Activated T-helper 2 cell treated with anti-CD3 and anti-CD28 coated beads, Interferon-gamma antibody, Interleukin-2, Interleukin-4, amounts not matched to agents 10 μg/mL and 5 μg/mL and 100 μg/mL, durations not matched to agents 14 hours and 24 hours and 36 hours (primary cell): ENCODE measurements at places on chromosomes 7 and 10.

GRCh38 chr7:81294897-81295515 is 376.2 kb upstream of the SEMA3C start:
- no peak for DNase-seq

DNA sequence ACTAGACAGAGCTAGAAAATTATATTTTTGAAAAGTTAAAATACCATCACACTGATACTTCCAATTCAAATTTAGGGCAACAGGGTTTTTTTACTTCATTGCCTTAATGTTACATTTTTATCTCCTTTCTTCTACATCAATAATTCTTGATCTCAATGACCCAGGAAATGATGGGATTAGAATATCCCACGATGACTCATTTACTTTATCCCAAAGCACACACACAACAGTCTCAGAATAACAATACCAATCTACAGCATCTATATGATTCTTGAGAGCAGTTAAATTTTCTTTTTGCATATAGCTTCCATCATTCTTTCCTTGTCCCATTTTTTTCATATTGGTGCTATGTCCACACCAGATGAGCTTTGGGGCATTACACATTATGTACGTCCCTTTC is 98.4 kb upstream of the EEPD1 start:
- no peak for DNase-seq

- DNase-seq, result no peak
These were observed 8.4 kb downstream of the PLXDC2 start for GRCh38 chr10:19824381-19825342.

GRCh38 chr7:52944921-52945320 is 90.5 kb upstream of the POM121L12 start:
- DNase-seq, result no peak

- DNase-seq, result no peak
These were observed at the start of gene FRMPD2 for GRCh38 chr10:48274636-48275035. FRMPD2 (minus strand) TSS chr10:48274696; CDS start chr10:48274567, 129 bp downstream.

DNA sequence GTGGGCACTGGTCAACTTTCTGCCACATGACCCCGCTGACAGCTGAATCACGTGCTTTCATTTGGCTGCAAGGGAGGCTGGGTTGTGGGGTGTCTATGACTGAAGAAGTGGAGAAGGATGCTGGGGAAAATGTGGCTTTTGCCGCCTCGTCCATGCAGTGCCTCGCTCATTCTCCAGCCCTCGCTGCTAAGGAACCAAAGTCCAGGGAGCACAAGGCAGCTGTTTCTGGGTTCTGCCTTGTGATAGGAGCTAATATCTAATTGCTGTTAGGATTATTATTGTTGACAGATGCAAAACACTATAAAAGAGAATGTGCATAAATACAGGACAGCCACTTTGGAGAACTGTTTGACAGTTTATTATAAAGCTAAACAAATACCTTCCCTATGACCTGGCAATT is 4.9 kb upstream of the CAMK2B start:
- DNase-seq, result no peak

DNA sequence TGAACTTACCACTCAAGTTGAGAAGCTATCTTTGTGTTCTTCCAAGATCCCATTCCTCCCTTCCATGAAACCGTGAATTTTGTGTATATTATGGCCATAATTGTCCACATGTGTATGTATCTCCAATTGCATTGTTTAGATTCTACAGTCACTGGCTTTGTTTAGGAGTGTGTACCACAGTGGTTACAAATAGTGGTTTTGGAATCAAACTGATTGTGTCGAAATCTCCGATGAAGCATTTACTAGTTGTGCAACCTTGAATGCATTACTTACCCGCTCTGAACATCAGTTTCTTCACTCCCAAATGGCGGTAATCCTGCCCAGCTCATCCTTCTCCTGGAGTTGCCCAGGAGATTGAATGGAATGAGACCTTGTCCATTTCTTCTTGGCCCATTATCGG is 145.0 kb upstream of the ZNF32 start:
- DNase-seq, result no peak

DNA sequence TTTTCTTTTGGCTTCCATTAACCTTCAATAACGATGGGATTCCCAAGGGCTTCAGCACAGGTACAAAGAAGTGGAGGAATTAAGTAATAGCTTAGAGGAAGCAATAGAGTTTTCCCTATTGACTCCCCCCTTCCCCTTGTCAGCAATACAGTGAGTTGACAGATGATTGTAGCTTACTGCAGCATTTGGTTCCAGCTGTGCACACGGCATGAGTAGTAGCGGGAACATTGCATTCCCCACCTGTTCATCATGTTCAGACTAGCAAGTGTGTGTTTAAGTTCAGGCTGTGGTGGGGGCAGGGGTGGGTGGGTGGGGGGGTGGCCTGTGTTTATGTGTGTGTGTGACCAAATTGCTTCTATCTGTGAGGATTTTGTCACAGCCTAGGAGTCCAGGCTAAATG is 4.6 kb upstream of the ADRA2A start:
- no peak for DNase-seq

GRCh38 chr7:144384555-144385245 is 18.8 kb downstream of the NOBOX start:
- DNase-seq, result no peak

- DNase-seq, result no peak
These were observed 106.2 kb downstream of the ABCC2 start for GRCh38 chr10:99888622-99889021.

- no peak for DNase-seq
These were observed 500.4 kb downstream of the GFRA1 start for GRCh38 chr10:115772606-115773005.

DNA sequence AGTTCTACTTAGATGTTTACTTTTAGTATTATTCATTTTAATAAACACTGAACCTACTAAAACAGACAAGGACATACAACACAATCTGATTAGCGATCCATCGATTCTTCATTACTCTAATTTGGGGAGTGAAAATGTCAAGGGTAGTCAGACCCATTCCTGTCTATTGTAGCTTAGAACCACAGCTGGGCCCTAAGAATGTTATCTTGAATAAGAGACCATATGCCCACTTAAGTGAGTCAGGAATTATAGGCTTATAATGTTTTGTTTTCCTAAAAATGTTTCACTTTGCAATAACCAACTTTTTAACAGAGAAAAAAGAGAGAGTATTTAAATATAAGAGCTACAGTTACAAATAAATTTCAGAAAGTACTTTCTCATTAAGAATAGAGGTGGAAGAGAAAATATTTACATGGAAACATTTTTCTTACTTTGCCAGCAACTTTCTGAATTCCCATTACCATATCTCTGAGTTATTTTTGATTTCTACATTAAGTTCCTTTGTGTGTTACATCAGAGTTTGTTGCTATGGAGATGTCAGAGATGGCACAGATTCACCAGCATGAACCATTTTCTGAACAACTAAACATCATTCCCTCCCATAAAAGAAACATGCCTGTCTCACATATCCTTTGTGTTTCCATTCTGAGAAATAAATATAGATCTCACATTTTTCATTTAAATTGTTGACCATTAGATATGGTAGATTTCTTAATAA is 75.4 kb upstream of the SLC13A1 start:
- no peak for DNase-seq

DNA sequence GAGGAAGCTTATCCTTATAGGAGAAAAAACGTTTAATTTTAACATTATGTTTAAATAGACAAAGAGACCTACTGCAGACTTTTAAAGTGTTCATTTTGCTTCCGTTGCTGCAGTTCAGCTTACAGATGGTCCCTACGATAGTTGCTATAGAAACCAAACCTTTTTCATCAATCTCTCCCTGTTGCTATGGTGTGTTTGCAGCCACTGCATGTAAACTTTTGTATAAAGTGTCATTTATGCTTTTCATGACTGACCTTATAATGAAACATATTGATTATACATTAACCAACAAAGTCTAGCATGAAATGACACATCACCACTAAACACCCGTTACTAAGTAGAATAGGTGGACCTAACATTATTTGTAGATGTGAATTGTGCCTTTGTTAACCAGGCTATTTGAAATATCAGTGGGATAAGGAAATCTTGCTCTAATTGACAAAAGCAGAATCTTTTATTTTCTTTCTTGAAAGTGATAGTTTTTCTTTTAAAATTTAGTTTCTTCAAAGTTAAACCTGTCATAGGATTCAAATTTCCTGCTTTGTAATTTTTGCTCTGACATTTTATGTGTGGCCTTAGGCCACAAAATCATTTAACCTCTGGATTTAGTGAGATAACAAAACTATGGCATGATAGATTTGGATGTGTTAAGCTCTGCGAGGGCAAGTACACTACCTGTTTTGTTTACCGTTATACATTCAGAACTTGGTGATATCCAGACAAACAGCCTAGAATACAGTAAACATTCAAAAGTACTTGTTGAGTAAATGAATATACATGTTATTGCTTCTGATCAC is 64.0 kb downstream of the CACNB2 start:
- no peak for DNase-seq

- no peak for DNase-seq
These were observed 8.1 kb downstream of the THNSL1 start for GRCh38 chr10:25024528-25024927.
